ENCODE measurements at places on chromosomes 12 and 14.

- no peak for DNase-seq
Measured at GRCh38 chr14:89256951-89257350, 160.1 kb downstream of the FOXN3 start.

GRCh38 chr12:6914947-6915788 lies 788 bp downstream of the ENO2 start:
- no peak for DNase-seq

DNA sequence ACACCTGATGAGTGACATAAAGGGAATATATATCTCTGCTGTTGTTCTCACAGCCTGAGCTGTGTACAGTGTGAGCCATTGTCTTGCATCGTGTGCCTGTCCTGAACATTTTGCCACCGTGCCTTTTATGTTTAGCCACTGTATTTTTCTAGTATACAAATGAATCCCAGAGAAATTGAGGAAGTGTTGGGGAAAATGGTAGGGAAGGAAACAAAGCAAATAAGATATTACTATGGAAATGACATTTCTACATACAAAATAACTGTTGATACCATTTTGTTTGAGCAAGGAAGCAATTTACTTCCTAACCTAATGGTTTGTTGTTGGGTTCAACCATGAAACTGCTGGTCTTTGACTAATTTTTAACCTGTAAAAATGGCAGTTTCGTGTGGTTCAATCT lies 5.5 kb downstream of the PSMA6 start:
- no peak for DNase-seq

GRCh38 chr12:20314328-20314727 lies 54.0 kb upstream of the PDE3A start:
- DNase-seq, result no peak

- no peak for DNase-seq
Measured at GRCh38 chr14:63452796-63453195, 90.4 kb downstream of the PPP2R5E start.

GRCh38 chr14:77508249-77508648 lies 9.6 kb upstream of the ISM2 start:
- peak; percentile 80 for DNase-seq

GRCh38 chr12:124318278-124319020 lies 23.6 kb downstream of the RFLNA start:
- DNase-seq, result no peak

DNA sequence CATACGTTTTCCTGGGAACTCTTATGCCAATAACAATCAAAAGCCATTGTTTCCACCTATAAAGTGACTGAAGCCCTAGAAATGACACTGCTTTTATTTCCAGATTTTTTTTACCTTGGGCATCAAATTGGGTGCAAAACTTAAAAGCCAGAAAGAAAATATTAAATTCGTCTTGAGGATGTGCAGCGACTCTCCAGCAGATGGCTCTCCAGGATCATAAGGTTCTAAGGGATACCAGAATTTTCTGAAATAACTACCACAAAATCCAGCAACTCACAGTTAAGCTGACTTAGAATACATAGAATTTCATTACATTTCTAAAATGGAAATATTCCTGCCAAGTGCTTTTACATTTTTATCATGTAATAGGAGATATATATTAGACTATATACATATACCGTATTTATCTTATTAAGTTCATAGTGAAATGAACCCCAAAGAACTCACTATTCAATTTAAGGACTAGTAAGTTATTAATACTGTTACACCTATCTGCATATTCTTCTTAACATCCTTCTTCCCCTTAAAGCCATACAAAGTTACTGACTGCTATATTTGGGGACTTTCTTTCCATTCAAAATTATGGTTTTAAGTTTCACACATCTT lies 44.0 kb downstream of the ARMH4 start:
- DNase-seq, result peak; percentile 64

DNA sequence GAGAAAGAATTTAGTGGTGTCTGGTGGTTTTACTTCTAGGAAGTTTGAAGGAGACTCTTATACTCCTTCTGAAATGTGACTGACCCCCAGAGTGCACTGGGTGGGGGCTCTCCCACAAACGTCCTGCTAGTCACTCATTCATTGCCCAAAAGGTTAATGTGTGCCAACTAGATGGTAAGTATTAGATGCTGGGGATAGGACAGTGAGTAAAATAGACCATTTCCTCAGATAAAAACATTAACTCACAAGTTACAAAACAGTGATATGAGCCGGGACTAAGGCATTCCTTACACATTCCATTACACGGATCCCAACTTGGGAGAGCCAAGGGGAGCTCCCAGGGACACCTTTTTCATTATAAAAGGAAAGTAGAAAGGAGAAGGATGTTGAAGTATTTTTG lies 185.1 kb downstream of the ATXN7L3B start:
- DNase-seq, result no peak

- DNase-seq, result peak; percentile 31
Measured at GRCh38 chr14:91947475-91948184, at the start of gene FBLN5. Gene FBLN5, minus strand, starts transcription at chr14:91947694. Its CDS starts 465 bp downstream, at chr14:91947229.

DNA sequence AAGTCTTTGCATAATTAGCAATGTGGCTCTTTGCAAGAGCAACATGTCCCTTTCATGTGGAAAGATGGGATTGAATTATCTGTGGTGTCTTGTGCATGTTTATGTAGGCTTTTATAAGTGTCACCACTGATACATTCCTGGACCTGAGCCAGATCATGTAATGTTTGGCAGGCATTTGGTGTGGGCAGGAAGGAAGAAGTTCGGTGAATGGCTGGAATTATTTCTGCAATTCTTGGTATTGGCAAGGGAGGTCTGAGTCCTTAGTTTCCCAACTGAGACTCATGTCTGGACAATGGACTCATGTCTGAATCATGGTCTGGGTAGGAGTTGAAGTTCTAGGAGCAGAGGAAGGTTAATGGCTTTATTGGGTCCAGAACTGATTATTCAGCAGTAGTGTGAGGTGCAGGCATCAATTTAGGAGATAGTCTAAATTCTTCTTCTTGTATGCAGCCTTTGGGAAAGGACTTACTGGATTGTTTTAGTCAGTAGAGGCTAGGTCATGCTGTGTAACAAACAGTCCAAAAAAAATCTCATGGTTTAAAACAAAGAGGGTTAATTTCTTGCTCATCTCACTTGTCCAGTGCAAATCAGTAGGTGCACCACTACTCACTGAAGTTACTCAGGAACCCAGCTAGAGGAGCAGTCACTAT lies 186.5 kb upstream of the LHX5 start:
- DNase-seq, result peak; percentile 52

DNA sequence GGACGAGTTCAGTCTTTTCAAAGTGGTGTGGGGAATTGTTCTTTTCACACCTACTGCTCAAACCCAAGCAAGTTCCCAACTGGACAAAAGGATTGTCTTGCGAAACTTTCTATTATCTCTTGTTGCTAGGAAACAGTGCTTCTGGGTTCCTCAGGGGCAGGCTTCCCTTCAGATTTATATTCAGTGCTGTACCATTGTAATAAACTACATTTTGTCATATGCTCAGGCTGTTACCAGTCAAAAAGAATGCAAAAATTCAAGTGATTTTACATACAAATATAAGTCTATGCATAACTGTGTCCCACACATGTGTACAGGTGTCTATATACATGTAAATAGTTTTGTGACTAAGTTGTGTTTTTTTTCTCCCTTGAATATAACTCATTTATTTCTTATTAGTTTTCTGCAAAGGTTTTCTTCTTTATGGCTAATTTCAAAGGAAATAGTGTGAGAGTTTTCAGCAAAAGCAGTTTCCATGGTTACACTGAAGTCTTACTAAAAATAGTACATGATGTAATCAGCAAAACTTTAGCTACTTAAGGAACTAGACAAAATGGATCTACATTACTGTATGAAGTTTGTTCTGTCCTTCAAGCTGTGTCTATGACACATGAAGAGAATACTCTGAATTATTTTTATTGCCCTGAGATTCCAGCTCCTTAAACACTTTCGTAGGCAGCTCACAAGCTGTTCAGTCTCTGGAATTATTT lies 430.2 kb upstream of the TMPO start:
- no peak for DNase-seq

DNA sequence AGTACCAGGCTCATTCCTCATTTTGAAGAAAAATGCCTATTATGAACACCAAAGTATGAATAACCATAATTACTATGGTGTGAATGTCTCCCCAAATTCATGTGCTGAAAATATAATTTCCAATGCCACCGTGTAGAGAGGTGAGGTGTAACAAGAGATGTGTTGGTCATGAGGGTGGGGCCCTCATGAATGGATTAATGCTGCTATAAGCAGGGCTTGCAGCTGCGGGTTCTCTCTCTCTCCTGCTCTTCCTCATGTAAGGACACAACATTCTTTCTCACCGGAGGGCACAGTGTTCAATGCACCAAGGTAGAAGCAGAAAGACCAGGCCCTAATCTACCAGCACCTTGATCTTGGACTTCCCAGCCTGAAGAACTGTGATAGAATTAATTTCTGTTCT lies 70.0 kb downstream of the TMTC1 start:
- DNase-seq, result peak; percentile 59

- no peak for DNase-seq
Measured at GRCh38 chr14:34018564-34019244, 67.8 kb upstream of the EGLN3 start.

GRCh38 chr14:31834616-31835015 lies 242.5 kb upstream of the ARHGAP5 start:
- DNase-seq, result peak; percentile 36

GRCh38 chr12:50799908-50800307 lies 36.0 kb downstream of the ATF1 start:
- no peak for DNase-seq

GRCh38 chr12:15719230-15719629 lies 70.0 kb downstream of the EPS8 start:
- peak; percentile 21 for DNase-seq

- DNase-seq, result no peak
Measured at GRCh38 chr12:105078712-105079570, 5.3 kb downstream of the ALDH1L2 start.

DNA sequence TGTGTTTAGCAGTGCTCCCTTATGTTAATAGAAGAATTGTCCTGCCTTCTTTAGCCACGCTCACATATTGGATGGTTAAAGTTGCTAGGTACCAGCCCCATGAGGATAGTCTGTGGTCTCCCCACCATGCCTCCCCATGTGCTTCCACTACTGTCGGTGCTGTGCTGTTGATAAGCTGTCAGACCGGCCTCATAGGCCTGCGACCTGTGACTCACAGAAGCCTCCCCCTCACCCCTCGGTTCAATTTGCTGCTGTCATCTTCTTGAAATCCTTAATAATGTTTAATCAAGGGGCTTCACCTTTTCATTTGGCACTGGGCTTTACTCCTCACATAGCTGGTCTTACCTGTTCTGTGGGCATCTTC lies 227.2 kb downstream of the NPAS3 start:
- DNase-seq, result no peak

DNA sequence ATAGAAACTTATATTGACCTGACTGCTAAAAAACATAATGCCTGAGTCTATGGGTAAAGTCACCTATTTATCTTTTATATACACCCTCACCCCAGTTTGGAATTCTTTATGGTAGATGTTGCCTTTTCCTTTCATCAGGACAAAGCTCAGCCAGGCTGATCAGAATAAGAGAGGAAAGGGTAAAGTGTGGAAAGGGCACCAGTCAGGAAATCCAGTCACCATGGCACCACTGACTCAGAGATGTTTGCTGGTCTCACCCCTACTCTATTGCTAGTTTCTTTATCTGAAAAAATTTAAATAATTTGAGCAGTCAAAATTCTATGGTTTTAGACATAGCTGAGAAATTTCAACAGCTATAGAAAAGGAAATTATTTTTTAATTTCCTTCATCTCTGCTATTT lies 49.2 kb upstream of the SSTR1 start:
- no peak for DNase-seq

DNA sequence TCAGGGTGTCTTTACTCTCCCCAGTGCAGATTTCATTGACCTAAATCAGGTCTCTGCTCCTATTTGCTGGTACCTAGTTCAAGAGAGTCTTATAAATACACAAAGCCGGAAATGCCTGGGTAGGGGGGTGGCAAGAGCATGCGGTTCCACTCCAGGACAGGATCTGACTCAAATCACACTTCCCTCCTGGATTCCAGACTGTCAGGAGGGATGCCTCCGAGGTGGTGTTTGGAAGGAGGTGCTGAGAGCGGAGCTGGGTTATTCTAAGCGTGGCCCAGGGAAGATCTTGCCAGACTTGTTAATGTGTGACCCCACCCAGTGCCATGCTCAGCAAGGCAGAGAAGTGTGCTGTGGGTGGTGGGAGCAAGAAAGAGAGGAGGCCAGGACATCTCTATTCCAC lies 49.8 kb downstream of the B4GALNT3 start:
- peak; percentile 77 for DNase-seq

DNA sequence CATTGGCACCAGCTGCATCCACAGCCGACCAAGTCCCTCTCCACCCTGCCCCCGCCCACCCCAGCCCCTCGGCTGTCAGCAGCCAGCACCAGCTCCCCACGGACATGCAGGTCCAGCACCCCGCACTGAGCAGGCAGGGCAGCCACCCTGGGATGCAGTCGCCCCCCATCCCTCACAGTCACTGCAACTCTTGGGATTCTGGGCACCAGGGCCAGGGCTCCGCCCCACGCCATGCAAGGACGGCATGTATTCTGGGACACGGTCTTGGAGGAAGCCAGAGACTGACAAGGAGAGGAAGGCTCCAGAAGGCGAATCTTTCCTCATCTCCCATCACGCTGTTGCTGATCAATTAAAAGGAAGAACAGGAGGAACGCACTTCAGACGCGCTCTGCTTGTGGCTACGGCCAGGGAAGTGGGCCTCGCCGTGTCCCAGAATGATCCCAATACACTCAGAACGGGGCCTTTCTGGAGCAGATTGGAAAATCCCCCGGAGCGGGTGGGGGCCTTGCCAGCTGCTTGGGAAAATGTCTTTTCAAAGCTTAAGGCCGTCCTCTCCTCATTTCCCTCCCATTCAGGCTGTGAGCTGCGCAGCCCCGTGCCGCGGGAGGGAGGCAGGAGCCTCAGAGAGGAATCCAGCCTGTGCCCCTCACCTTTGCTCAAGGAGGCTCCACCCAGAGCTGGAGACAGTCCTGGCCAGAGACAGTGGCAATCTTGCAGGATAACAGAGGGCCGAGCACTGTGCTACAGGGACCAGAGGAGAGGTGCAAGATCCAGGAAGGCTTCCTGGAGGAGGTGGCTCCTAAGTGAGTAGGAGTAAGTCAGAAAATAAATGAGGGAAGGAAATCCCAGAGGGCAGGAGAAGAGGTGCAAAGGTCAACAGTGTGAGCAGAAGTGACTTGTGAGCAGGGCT lies 54.1 kb upstream of the DIO3 start:
- DNase-seq, result no peak

GRCh38 chr14:70857496-70857890 lies 48.2 kb upstream of the MAP3K9 start:
- peak; percentile 27 for DNase-seq

DNA sequence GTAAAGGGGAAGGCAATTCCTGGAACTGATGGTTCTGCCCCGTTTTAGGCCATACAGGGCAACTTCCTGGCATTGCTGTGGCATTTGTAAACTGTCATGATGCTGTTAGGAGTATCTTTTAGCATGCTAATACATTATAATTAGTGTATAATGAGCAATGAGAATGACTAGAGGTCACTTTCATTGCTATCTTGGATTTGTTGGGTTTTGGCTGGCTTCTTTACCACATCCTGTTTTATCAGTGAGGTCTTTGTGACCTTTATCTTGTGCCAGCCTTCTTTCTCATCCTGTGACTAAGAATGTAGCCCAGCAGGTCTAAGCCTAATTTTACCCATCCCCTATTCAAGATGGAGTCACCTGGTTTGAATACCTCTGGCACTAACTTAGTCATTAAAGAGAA lies 51.2 kb downstream of the TESPA1 start:
- peak; percentile 90 for DNase-seq
